ENCODE measurements at places on chromosomes 13 and 19.

GRCh38 chr13:28955264-28955966 lies 135.3 kb downstream of the MTUS2 start:
- DNase-seq, result no peak

DNA sequence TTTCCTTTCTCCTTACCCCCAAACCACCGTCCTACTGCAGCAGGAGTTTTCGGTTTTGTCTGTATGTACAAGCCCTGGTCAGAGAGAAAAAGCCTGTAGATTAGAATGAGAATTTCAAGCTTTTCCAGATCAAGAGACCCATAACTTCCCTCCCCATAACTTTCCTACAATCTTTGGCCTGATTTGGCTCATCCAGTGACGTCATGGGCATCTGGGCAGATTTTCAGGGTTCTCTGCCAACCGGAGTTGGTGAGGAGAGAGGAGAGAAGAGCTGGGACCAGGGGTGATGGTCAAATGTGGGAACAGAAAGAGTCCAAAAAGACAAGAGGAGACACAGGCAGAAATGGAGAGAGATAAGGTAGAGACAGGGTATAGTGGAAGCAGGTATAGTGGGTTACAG lies 10.5 kb downstream of the IZUMO2 start:
- DNase-seq, result no peak

- DNase-seq, result no peak
These were observed 138.7 kb downstream of the KDM4B start for GRCh38 chr19:5107432-5108122.

DNA sequence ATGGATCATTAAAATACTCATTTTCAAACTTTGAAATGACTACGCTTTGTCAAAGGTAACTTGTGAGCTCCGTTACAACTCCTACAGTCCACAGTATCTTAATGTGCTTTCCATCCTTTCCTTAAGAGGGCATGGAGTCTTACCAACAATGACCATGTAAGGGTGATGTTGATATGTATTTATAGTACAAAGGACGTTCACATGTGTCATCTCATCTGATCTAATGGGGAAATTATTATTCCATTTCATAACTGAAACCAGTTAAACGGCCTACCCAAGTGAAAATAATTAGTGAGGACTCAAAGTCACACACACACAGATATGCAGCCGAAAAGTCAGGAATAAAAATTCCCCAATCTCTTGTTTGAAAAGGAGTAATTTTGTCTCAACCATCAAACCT lies 9.6 kb downstream of the USP12 start:
- DNase-seq, result no peak
